ENCODE measurements at places on chromosomes 1 and 21.

DNA sequence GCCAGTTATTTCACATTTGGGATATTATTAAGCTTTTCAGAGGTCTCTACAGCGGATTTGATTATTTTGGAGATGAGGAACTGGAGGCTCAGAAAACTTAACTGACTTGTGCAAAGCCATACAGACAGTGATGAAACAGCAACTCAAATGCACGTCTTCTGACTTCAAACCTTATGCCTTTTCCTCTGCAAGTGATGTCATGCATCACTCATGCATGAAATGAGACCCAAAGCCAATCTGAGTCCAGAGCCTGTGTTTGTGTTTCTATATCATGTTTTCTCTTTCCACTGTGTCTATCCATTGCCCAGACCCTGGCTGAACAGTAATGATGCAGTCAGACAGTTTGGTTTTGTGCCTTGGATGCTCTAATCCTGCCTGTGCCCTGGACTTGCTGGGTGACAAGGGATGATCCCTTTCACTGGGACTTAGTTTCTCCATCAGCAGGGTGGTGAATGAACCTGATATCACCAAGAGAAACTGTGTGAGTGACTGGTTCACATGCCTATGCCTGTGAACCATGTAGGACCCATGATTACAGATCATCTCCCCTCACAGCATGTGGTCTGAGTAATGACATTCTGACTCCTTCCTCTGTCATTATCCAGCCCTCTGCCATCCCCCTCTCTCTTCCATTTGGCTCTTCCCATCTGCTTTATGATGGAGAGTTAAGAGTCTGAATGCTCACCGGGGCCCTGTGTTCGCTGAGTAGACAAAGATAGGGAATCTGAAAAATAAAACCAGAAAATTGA, 33.4 kb downstream of the SLAMF6 start:
- DNase-seq, result no peak

- no peak for DNase-seq
These were observed 194.1 kb upstream of the ADGRL2 start for GRCh38 chr1:81606656-81607055.

DNA sequence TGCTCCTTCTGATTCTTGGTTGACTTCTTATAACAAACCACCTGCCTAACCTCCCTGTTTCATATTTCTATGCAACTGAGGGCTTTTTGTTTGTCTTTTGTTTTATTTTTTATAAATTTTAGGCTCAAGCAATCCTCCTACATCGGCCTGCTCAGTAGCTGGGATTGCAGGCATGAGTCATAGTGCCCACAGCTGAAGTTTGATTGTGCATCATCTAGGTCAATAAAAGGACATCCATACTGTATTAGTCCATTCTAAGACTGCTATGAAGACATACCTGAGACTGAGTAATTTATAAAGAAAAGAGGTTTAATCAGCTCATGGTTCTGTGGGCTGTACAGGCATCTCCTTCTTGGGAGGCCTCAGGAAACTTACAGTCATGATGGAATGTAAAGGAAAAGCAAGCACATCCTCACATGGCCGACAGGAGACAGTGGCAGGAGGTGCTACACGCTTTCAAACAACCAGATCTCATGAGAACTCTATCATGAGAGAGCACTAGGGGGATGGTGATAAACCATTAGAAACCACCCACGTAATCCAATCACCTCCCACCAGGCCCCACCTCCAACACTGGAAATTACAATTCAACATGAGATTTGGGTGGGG, 285.0 kb downstream of the SIPA1L2 start:
- DNase-seq, result no peak

DNA sequence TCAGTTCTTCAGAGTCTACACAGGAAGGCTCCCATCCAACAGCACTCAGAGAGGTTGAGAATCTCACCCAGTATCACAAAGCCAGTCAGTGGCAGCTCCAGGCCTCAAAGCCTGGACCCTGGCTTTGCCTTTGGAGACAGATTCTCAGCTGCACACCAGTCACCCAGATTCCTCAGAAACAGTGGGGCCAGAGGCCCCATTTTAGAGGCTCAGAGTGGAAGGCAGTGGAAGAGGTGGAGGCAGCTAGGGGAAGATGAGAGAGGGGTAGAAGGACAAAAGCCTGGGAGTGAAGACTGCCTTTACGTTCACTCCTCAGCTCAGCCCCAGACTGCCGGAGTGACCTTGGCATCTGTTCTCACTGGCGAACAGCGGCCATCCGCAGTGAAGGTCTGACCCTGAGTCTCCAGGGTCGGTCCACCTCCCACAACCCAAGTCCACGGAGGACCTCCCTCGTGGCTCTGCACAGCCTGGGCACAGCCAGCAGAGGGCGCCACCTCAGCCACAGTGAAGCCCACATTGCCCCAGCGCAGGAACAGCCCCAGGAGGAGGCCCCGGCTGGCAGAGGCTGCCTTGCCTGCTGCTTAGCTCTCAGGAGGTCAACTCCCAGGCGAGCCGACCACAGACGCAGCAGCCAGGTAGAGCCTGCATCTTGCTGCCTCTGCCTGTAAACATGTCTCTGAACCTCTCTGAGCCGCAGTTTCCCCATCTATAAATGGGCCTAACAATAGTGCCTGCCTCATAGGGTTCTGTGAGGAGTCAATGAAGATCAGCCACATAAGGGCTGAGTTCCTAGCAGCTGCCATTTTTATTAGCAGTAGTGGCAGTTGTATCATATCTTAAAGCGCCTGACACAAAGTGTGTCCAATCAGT, 5.9 kb upstream of the FNDC5 start:
- peak; percentile 25 for DNase-seq

GRCh38 chr1:61372944-61373343, 290.6 kb downstream of the NFIA start:
- no peak for DNase-seq

DNA sequence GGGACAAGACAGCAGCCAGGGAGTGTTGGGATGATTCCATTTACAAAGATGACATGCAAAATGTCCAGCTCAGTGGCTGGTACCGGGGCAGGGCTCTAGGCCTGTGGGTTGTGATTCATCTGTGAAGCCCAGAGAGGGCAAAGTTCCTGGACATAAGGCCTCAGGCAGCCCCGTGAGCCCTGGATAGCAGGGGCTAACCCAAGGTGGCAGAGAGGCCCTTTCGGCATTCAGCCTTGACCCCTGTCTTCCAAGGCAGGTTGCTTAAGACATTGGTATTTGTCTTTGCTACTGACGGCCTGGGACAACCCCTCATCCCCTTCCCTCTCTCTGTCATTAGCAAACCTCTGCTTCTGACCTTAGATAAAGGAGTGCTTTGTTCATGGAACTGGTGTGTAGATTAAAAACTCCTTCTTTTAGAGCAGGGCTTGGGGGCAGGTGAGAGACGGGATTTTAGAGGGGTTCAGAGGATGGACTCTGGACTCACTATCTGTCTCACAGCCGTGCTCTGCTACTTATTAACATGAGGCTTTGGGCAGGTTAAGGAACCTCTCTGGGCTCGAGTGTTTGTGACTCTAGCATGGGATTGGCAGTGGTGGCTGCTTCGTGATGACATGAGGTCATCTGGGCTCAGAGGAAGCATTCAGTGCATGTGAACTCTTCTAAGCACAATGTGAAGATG, 36.3 kb downstream of the TMEM51 start:
- no peak for DNase-seq

- DNase-seq, result no peak
These were observed 924 bp downstream of the HMCN1 start for GRCh38 chr1:185734929-185735700.

- DNase-seq, result no peak
These were observed 331.2 kb downstream of the KIF26B start for GRCh38 chr1:245485996-245486395.

GRCh38 chr1:40825996-40826395, 36.2 kb downstream of the CITED4 start:
- no peak for DNase-seq

DNA sequence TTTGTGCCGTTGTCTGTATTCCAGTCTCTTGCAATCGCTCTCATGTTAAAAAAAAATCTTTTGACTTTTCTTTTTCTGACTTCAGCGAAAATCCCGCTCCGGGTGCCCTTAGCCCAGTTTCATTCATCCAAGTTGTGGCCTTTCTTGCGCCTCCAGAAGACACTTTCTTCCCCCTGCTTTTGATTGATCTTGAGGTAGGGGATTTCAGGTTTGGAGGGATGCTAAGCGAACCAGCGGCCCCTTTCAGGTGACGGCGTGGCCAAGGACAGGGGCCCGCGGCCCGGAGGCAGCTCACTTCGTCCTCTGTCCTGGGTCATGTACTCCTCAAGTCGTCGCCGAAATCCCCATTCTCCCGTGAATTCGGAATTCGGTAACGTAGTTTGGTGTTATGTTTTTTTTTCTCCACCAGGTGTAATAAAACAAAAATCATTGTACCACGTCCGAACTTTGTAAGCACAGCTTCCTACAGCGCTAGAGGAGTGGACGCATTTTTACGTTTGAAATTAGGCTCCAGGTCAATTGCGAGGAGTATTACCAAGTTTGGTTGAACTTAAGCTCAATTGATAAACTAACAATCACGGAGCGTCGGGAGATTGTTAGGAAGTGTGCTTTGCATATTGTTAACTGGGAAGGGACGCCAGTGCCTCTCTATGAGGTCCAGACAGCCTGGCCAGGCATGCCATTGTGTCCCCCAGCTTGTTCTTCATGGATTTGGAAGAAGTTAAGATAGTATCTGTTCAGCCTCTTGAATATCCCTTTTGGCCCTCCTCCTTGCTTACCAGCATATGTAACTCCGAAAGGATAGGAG, 1.1 kb downstream of the MRPS6 start:
- peak; percentile 24 for DNase-seq

DNA sequence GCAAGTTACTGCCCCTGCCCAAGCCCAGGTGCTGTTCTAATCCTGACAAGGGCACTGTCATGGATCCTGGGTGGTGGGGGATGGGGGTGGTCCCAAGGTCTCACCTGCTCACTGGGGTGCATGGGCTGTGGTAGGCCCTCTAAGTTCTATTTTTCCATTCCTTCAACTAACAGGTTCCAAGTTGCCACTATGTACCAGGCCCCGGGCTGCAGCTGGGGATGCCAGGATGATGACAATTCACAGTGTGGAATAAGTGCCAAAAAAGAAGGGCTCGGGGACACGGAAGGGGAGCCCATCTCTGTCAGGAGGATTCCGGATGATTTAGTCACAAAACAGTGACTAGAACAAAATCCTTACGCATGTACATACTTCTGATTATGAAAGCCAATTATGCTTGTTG, 76.0 kb downstream of the STUM start:
- DNase-seq, result no peak

GRCh38 chr1:220438741-220439140, 89.2 kb upstream of the MARK1 start:
- DNase-seq, result no peak

DNA sequence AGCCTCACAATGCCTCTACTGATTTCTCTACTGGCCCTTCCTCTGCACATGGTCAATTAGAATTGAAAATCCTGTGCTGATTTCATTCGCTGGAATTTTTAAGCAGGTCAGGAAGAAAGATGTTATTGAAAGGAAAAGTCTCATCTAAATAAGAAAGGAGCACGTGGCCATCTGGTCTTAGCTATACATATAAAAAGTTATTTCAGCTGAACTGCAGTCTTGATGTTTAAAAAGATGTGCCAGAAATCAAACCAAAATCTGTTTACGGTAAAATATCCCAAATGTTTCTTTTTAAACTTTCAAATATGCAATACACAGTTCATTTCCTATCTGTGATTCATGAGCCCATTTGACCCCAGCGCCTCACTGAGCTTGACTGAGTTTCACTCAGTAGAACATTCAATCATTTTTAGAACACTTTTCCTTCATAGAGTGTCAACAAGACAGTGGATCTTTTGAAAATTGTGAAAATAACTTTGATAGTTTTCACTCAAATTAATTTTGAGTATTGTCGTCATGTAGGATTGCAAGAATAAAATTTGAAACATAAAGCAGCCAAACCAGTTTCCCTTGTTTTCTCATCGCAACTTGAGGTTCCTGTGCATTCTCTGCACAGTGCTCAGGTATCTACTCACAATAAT, 293.6 kb downstream of the PTPRC start:
- peak; percentile 32 for DNase-seq

- DNase-seq, result peak; percentile 96
These were observed 396 bp upstream of the UAP1 start for GRCh38 chr1:162561037-162561615.

- peak; percentile 78 for DNase-seq
These were observed 47.1 kb upstream of the ATP1A1 start for GRCh38 chr1:116325922-116326321.

DNA sequence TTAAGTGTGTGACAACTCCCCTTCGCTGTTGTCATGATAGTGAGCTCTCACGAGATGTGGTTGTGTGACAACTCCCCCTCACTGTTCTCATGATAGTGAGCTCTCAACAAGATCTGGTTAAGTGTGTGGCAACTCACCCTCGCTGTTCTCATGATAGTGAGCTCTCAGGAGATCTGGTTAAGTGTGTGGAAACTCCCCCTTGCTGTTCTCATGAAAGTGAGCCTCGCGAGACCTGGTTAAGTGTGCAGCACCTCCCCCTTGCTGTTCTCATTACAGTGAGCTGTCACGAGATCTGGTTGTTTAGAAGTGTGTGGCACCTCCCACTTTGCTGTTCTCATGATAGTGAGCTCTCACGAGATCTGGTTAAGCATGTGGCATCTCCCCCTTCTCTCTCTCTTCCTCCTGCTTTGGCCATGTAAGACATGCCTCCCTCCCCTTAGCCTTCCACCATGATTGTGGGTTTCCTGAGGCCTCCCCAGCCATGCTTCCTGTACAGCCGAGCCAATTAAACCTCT, 25.1 kb upstream of the LSS start:
- DNase-seq, result no peak

GRCh38 chr1:60052601-60053000, 21.0 kb downstream of the C1orf87 start:
- DNase-seq, result no peak

GRCh38 chr1:187033693-187034390, 205.1 kb downstream of the PLA2G4A start:
- no peak for DNase-seq

GRCh38 chr1:9718006-9718680, 66.6 kb downstream of the PIK3CD start:
- DNase-seq, result no peak

- no peak for DNase-seq
These were observed 154.5 kb downstream of the ACTL8 start for GRCh38 chr1:17909634-17910033.

DNA sequence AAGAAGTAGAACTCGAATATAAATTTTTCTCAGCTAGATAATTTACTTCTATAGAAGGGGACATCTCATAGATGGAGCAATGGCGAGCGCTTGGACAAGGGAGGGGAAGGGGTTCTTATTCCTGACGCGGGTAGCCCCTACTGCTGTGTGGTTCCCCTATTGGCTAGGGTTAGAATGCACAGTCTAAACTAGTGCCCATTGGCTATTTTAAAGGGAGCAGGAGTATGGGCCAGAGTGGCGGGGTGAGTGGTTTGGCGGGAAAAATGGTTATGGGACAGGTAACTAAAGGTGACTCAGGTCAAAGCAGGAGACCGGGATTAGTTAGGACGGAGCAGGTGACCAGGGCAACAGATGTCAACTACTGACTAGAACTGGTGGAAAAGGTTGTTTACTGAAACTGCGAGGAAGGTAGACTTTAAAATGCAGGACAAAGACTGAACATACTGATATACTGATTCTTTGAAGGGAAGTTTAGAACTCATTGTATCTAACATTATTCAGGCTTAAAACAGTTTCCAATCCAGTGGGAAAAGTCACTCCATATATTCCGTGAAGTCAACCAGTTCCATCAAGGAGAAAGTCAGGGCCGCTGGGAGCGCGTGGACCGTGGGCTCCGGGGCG, 940 bp upstream of the ATAD3A start:
- DNase-seq, result no peak

GRCh38 chr1:59545830-59546229, 248.9 kb downstream of the FGGY start:
- DNase-seq, result no peak

GRCh38 chr1:184078564-184079249, 27.2 kb downstream of the TSEN15 start:
- no peak for DNase-seq
